Activated T-helper 17 cell treated with anti-CD3 and anti-CD28 coated beads, Interleukin-2, amount 50 U/mL, for 72 hours (primary cell): ENCODE measurements at places on chromosomes 4 and X.

GRCh38 chr4:73911746-73912145, 42.6 kb downstream of the CXCL1 start:
- no peak for ATAC-seq

DNA sequence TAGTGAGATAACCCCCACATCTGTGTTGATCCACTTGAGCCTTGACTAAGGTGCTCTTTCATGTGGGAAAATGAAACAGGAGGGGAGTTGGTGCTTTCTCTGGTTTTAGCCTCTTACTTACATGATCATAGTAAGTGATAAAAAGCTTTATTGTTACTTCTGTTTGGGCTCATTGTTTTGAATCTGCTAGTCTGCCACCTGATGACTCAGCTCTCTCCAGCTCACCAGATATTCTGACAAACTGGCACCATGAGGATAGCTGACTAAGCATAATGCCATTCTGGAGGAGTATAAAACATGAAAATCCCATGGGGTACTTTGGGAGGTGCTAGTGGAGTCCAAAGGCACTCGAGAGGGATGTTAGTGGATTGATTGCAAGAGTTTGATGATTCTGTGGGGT, 824.0 kb downstream of the RAPGEF2 start:
- no peak for ATAC-seq

DNA sequence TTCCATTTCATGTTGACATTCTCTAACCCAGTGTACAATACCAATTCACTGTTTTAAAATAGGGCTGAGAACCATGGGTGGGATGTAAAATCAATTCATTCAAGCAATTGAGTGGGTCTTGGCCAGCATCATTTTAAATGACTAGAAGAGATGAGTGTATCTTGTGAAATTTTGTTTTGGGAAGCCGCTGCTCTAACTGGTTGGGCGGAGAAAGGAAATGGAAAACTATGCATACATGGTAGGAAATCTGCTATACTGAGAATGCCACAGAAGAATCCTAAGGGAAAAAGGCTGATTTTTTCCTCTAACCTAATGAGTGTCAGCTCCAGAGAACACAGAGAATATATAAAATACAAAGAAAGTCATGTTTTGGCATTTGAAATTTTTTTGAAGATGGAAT, 54.8 kb upstream of the DCLK2 start:
- ATAC-seq, result no peak

- ATAC-seq, result no peak
Observed at GRCh38 chrX:125954236-125954635, 211.9 kb downstream of the DCAF12L2 start.

- ATAC-seq, result no peak
Observed at GRCh38 chr4:47498899-47499298, 13.8 kb downstream of the ATP10D start.

GRCh38 chrX:115030625-115031024, 13.2 kb upstream of the IL13RA2 start:
- ATAC-seq, result no peak

GRCh38 chr4:35493977-35494376, 750.3 kb downstream of the ARAP2 start:
- no peak for ATAC-seq

DNA sequence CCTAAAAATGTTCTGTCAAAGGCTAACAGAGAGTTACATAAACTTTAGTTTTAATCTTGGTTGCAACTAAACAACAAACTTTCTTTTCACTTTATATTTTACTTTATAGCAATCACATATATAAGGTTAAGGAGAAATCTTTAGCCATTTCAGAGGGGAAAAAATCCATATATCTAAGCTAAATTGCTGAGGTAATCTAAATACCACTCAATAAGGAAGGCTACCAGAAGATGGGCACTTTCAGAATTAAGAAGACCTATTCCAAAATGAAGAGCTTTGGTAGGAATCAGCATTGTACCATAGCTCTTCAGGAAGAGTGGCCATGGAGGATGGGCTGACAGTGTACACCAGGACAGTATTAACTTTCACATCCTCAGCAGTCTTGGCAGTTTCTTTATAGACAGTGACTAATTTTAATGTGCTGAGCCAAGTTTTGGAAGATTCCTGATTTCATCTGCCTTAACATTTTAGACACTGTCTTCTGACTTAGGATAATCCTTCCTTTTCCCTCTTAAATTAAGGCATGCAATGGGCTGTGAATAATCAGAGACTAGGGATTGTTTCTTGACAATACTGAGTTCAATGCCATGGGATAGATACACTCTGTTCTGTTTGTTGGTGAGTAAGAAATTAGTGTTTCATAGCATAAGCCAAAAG, 7.1 kb downstream of the FAT4 start:
- no peak for ATAC-seq

DNA sequence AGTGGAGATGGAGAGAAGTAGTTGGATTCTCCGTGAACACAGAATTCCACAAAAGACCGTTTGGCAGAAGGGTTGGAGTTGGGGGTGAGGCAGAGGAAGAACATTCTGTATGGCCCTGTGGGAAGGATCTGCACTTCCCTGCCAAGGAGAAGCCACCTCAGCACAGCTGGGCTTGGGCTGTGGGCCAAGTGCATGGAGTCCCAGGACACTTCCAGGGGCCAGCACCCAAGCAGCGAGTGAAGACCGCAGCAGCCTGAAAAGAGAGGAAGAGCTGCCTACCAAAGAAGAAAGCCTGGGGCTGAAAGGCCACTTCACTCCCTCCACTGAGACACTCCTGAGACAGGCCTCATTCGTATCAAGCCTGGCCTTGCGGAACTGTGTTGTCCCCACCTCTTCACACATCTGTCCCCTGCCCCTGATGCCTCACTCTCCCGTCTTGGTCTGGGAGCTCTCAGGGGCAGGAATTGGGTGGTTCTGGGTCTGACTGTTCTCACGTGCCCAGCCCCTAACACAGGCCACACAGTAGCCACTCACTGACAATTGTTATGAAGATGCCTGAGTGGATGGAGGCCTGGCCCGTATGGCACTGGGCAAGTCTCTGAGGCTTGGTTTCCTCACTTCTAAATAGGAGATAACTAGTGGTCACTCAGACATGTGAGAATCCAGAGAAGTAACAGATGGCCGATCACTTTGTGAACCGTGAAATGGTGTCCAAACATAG, 3.3 kb upstream of the AWAT2 start:
- no peak for ATAC-seq

DNA sequence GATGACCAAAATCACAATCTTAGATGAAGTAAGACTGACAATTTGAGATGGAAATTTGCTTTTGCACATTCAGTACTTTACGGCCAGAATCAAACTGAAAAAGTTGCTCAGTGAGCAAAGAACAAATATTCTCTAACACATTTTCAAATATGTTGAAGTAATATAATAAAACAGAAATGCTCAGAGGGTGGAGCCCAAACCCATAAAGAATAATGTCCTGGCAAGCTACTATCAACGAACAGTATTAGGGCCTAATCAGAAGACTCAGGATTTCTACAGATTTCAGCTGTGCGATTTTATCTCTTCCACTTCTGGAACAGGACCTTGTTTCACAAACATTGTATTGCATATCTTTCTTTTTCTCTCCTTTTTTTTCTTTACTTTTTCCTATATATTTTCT, 505.0 kb downstream of the TECRL start:
- ATAC-seq, result no peak

- no peak for ATAC-seq
Observed at GRCh38 chr4:101933855-101934254, 143.3 kb downstream of the BANK1 start.
